GM12891 (cell line): ENCODE measurements at places on chromosomes 6 and 20.

DNA sequence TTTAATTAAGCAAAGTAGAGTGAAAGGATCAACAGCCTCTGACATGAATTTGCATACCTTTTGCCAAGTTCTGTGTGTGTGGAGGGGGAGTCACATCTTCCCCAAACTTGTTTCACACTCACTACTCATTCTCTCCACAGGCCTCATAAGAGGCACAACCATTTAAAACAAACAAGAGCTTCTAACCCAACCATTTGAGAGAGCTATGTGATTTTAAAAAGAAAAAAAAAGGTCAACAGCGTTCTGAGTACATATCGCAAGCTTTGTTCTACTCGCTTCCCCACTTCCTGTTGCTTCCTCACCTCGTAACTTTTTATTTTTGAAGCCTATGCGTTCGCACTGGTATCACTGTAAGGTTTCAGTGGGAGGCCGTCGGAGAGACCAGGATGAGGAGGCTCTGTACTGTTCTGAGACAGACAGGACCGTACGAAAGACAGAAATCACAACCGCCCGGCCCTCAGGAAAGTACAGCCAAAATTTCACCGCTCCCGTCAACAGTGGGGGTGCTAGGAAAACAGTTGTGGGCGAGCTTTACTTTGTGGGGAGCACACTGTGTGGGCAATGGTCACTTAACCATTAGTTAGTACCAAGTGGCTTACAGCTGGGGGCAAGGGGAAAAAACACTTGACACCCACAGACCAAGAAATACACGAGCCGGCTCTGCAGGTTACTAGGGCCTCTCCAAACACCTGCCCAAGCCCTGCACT lies 61.3 kb downstream of the TRERF1 start:
- DNase-seq, result no peak

GRCh38 chr6:108277831-108278230 lies 17.0 kb upstream of the SNX3 start:
- DNase-seq, result no peak

DNA sequence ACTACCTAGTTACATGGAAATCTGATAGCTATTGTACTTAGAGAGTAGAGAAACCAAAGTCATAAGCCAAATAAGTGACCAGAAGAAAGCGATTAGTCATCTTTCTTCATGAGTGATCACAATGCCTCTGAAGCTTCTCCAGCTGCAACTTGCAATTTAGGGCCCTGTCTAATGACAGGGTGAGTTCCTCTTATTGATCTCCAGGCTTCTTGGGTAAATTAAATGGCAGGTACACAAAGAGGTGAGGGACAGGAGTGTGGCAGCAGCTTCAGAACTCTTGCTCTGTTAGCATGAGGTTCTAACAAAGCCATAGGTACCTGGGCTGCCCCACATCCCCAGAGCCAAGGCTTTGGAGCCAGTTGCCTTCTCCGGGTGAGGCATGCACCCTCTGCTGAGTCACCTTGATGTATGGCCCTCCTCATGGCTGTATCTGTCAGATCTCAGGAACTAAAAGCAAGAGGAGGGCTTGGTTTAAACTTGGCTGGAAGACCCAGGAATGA lies 60.8 kb downstream of the PRDM1 start:
- DNase-seq, result no peak

DNA sequence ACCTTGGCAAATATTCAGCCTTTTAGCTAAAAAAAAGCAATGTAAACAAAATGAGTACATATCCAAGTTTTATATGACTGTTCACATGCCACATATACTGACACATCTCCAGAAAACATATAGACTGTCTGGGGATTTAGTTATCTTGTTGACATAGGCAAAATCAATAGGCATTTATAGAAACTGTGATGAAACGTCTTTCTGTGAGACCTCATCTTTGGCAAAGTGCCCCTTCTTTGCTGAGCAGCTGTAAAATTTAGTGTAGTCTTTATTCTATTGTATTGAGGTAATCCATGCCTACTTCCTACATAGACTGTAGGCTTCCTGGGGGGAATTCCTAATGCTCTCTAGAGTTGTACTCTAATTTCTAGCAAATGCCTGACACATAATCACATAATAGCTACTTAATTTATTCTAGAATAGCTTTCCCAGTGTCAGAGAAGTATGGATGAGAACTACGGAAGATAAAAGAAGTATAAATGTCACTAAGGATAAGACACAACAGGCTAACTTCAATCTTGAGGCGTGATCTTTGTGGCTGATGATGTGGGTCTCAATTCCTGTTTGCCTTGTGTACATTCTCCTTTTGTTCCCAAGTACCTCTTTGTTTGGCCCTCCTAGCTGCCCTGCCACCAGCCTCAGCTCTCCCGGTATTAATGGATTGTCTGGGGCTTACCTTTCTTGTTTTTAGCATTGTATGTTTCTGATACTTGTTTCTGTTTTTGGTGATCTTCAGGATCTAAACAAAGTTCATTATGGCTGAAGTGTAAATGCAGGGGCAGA lies 30.6 kb downstream of the PTCHD4 start:
- DNase-seq, result no peak

DNA sequence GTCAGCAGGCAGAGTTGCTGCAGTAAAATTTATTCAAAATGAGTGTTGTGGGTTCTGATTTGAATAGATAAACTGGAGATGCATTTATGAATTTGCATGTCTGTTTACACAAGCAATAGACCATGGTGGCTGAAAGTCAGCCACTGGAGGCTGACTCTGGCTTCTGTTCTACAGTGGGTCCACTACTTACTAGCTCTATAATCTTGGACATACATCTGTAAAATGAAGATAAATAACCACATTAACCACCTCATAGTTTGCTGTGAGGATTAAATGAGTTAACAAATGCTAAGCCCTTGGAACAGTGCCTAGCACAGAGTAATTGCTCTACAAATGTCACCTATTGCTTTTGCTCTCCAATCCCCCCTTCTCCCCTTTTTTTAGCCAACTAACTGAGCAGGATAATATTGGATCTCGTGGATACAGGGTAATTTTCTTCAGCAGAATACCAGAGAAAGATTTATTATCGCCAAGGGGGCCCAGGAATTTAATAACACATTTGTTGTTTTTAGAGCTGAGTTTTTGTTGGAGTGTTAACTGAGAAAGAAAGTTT lies 1.4 kb upstream of the PM20D2 start:
- DNase-seq, result peak; percentile 28

GRCh38 chr20:54026295-54027064 lies 43.9 kb downstream of the BCAS1 start:
- no peak for DNase-seq
